ENCODE measurements at places on chromosomes 6 and 20.

DNA sequence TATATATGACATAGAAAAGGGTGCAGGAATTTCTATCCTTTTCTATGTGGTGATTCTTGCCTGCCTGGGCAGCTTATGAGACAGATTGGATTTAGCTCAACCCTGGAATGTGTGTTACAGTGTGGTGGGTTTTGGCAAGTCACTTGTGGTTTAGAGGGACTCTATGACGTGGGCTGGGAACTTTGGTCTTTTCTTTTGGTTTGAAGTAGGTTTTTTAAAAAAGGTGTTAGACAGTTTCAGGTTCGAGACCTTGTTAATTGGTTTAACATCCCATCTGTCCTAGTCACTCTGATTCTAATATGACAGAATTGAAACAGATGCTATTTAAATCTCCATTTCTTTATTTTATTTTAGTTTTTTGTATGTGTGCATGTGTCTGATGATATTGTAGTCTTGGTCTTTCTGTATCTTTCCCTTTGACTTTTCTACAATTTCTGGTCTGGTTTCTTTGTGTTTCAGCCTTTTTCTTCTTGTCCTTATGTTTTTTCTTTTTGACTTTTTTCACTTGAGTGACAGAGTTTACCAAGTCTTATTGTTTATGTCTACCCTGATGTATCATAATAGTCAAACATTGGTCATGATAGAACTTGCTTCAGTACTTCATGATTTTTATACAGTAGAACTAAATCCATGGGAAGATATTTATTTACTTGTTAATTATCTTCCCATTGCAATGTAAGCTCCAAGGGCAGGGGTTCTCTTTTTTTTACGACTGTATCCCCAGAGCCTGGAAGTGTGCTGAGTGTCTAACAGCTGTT is 174.3 kb downstream of the CDKAL1 start:
- DNase-seq, result peak; percentile 62

GRCh38 chr6:70336996-70337742 is 34.3 kb upstream of the COL9A1 start:
- no peak for DNase-seq

DNA sequence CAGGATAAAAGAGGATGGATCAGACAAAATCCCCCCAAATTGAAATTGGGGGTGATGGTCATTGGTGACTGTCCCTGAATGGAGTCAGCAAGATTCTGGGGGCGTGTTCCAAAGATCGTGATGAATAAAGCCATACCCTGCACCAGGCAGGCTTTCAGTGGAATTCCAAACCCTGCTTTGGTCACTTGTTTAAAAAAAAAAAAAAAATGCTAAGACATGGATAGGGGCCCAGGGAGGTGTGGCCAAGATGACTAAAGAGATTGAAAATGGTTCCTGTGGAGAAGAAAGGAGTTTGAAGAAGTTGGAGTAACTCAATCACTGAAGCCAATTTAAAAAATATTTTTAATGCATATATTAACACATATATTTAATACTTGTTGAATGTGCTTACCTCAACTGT is 161.4 kb upstream of the KCNG1 start:
- DNase-seq, result no peak

- DNase-seq, result no peak
Observed at GRCh38 chr6:12049165-12049564, 37.1 kb downstream of the HIVEP1 start.

DNA sequence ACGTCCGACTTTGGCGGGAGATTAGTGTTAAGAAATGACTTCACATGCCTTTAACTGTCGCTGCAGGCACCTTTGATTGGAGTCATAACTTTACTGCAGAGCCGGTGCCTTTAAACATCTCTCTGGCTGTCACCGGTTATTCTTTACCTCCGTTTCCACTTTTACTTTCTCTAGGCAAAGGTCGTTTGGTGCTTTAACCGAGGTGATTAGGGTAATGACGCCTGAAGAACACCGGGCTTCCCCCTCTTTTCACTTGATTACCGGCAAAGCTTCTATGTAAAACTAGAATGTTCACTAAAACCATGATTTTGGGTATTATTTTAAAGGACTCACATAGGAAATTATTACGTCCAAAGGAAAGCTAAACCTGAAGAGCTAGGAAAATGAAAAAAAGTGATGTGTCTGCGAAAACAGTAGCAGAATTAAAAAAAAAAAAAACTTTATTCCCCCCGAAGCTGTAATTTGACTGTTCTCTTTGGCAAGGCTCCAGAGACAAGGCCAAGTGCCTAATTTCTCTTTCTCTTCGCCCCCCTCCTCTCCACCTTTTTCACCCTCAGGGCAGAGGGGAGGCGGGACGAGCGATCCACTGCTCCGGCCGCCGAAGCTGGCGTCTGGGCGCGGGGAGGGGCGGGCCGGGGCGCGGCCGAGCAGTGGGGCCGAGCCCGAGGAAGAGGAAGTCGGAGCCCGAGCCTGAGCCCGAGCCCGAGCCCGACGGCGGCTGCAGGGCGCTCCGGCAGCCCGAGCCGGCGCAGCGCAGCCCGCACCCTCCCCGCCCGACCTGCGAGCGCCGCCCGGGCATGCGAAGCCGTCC is at the start of gene PLEKHG1:
Gene PLEKHG1, plus strand, starts transcription at position 687 of the 811 bp plus-strand sequence. CDS start 133,797 bp downstream, outside the sequence.
- peak; percentile 61 for DNase-seq

- DNase-seq, result no peak
Observed at GRCh38 chr6:160387916-160388643, 39.9 kb downstream of the SLC22A3 start.

- DNase-seq, result no peak
Observed at GRCh38 chr6:121619013-121619412, 183.6 kb downstream of the GJA1 start.

Data from CD8-positive, alpha-beta memory T cell (primary cell).